ENCODE measurements at places on chromosomes 2 and 18. TPM values are rescaled to one million over a fixed set of nuclear protein-coding genes. Genes with fewer than 3 reads are reported as not detected.

GNAL gene
- 0.77 TPM for total RNA-seq

COL3A1 gene
- 925 TPM for total RNA-seq

CROCC2 gene
- total RNA-seq, result 0.51 TPM

DNA sequence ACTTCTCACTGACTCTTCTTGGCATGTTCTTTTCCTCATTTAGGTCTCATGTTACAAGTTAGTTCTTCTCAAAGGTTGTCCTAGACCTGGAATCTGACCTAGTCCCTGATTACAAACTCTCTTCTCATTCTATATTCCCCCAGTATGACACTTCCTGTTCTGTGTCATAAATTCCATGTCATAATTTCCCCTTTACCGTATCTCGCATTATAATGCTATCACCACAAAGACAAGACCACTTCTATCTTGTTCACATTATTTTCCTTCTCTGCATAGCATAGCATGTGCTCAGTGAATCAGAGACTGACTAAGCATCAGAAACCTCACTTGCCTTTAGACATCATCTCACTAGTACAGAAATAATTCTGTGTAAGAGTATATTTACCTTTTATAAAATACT is 63.6 kb upstream of the CAVIN2 start:
- peak; percentile 52 for DNase-seq

DNA sequence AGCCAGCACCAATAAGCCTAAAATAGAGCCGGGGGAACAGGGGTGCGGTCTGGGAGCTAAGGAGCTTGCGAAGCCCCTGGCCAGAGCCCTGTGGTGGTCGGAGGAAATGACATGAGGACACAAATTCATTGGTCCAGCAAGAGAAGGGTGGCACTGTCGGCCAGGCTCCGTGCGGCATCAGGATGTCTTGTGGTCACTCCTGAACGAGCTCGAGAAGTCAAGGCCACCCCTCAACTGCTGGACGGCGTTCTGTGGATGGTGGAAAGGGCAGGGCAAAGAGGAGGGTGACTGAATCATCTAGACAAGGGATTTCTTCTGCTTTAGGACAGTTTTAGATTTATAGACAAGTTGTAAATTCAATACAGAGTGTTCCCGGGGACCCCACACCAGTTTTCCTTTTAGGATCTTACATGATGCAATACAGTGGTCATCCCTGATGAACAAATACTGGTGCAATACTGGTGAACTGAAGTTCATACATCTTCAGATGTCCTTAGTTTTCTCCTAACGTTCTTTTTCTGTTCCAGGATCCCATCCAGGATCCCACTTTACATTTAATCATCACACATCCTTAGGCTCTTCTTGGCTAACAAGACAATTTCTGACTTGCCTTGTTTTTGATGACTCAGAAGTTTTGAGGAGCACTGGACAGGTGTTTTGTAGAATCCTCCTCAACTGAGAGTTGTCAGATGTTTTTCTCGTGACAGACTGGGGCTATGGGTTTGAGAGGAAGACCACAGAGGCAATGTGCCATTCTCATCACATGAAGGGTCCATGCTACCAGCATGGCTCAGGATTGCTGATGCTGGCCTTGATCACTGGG is 13.2 kb downstream of the EDAR start:
- peak; percentile 5 for DNase-seq

- no peak for DNase-seq
Measured at GRCh38 chr2:240498958-240499260, 58.9 kb downstream of the ANKMY1 start.

- peak; percentile 14 for DNase-seq
Measured at GRCh38 chr18:51617572-51618260, 420.2 kb upstream of the MEX3C start.
